Calu3 (cell line): ENCODE measurements at places on chromosomes 11 and 22.

GRCh38 chr11:58945663-58946062 is 6.4 kb downstream of the GLYATL1 start:
- no peak for DNase-seq

- no peak for DNase-seq
These were observed 31.8 kb upstream of the LMO2 start for GRCh38 chr11:33923626-33924025.

DNA sequence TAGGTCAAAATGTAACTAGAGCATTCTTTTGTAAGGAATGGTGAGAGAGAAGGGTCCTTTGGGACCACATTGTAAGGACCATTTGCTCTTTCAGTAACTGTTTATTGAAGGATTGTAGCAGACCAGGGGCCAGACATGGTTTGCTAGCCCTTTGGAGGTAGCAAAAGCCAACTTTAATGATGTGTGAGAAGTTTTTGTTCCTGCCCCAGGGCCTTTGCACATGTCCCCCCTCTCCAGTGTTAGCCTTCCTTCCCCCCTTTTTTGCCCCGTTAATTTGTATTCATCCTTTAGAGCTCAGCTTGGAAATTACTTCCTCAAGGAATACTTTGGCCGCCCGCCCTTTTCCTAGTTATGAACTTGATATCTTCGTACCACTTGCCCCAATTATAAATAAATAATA is 9.0 kb downstream of the LIMK2 start:
- DNase-seq: no peak

GRCh38 chr22:30078320-30079311 is 1.6 kb upstream of the HORMAD2 start:
- peak; percentile 16 for DNase-seq

DNA sequence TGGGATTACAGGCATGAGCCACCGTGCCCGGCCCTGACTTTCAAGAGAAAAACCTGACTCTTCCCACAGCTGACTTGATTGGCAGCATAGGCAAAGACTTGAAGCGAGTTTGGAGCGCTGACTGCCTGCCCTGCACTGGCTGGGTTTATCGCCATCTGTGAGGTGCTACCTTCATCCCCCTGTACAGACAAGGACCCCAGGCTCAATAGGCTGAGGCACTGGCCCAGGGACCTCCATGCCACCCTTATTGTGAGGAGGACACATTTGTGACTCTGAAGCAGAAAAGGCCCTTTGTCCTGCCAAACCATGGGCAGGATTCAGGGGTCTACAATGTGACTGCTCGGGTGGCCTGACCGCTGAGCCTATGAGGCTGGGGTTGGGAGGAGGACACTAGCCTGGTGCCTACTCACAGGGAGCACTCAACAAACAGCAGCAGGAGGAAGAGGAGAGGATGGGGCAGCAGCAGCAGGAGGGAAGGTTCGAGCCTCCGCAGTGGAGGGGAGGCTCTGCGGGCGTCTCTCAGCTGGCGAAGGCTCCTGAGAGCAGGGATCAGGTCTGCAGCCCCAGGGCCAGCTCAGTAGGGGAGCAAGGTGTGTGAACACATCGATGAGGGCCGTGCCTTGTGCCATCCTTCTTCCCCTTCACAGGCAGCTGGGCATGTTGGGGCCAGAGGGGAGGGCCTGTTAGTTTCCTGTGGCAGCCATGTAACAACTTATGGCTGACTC is 72.9 kb upstream of the WNT7B start:
- DNase-seq: no peak

DNA sequence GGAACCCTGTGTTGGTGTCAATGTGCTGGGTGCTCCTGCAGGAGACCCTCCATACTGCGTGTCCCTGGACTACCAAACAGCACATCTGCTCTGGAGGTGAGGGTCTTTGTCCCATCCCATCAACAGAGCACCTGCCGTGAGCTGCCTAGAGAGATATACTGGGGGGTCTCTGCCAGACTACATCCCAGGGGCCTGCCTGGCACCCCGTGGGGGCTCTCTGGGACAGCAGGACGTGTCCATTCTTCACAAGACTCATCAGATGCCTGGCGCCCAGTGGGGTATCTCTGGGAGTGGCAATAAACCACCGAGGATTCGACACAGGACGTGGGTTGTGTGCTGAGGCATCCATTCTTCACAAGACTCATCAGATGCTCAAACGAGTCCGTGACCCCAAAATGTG is 42.7 kb downstream of the SHANK2 start:
- DNase-seq: no peak

DNA sequence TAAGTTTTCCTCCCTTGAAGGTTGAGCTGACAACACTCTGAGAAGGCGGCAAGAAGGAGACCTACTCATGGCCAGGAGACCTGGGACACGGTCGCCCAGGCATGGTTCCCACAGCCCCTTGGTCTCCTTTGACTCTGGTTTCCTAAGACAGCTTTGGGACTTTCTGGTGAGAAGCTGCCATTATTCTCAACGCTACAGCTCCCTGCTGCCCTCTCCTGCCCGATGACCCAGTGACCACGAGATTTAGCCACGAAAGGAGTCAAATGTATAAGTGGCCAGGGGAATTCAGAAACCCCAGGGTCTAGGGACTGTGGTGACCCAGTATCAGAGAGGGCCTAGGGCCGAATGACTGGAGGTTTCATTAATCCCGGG is 699 bp upstream of the SDF2L1 start:
- peak; percentile 68 for DNase-seq

DNA sequence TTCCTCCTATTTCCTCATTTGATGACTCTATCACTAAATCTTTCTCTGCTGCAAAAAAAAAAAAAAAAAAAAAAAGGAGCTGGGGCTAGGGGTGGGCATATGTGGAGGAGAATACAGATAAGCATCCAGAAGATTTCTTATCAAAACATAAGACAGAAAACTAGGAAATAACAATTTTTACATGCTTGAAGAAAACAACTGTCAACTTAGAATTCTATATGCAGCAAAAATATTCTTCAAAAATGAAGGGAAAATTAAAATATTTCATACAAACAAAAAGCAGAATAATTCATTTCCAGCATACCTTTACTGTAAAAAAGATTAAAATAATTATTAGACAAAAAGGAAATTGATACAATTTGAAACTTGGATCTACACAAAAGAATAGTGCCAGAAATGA is 38.7 kb downstream of the GDPD4 start:
- no peak for DNase-seq

DNA sequence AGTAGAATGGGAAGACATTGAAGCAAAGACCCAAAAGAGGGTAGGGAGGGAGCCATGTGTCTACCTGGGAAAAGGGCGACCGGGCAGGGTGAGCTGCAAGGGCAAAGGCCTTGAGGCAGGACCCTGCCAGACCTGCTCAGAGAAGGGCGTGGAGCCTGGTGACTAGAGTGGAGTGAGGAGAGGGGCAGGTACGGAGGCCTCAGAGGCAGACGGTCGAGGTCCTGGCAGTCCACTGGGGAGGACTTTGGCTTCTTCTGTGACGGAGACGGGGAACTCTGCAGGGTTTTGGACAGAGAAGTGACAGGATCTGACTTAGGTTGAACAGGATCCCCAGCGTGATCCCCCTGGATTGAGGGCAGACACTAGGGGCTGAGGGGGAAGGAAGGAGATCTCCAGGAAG is 12.9 kb downstream of the RIBC2 start:
- no peak for DNase-seq

DNA sequence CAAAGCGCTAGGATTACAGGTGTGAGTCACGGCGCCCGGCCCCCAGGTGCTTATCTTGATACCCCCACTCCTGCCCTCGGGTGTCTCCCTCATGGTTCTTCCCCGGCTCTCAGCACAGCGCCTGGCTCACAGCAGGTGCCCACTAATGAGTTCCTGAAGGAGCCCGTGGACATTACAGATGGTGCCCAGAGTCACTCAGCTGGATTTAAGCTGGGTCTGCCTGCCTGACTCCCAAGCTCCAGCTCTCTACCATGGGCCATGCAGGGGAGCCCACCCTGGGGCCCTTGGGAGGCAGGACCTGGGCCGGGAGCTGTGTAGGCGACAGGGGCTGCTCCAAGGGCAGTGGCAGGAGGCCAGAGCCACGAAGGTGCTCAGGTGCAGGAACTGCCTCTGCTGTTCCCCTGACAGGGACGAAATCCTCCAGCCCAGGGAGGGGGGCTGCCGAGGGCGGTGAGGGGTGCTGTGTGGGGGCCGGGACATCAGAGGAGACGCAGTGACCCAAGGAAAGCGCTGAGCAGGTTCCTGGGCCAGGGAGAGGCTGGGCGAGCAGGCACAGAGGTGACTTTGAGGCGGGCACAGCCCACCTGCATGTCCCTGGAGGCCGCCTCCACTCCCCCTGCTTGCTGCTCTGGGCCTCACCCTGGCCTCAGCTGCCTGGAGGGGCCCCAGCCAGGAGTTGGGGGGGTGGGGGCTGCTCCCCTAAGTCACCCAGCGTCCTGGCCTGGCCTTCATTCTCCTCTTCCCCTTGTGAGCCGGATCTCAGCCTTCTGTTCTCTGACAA is 14.6 kb upstream of the FLRT1 start:
- DNase-seq: no peak

DNA sequence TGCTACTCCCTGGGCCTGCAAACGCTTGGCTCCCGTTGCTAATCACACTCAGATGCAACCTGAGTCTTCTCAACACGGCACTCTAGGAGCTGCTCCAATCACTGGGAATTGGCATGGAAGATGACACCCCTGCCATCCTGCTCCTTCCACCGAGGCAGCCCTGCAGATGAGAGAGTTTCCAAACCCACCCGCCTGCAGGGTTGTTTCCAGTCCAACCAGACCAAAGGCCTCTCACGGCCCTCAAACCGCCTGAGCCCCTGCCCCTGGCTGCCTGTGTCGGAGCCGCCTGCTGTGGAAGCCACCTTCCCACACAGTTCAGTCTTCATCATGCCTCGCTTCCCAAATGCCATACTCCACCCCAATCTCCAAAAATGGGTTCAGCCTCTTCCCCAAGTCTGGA is 36.8 kb upstream of the TP53I11 start:
- no peak for DNase-seq

GRCh38 chr11:17401316-17401715 is 12.9 kb upstream of the KCNJ11 start:
- DNase-seq: no peak

- DNase-seq: no peak
These were observed 75.4 kb downstream of the MAML2 start for GRCh38 chr11:96267496-96268032.

DNA sequence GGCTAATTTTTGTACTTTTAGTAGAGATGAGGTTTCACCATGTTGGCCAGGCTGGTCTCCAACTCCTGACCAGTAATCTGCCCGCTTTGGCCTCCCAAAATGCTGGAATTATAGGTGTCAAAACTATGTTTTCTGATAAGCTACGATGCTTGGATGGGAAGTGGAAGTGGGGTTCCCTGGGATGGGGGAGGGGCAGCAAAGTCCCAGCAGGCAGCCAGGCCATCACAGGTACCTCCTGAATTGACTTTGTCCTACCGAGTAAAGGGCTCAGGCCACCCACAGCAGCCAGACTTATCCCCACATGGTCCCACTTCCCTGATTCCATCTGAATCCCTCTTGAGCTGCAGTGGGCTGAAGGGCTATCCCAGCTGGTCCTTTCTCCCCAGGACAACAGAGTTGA is 6.9 kb downstream of the FTH1 start:
- DNase-seq: no peak

- DNase-seq: no peak
These were observed 92.9 kb upstream of the KCNA4 start for GRCh38 chr11:30109774-30110173.

DNA sequence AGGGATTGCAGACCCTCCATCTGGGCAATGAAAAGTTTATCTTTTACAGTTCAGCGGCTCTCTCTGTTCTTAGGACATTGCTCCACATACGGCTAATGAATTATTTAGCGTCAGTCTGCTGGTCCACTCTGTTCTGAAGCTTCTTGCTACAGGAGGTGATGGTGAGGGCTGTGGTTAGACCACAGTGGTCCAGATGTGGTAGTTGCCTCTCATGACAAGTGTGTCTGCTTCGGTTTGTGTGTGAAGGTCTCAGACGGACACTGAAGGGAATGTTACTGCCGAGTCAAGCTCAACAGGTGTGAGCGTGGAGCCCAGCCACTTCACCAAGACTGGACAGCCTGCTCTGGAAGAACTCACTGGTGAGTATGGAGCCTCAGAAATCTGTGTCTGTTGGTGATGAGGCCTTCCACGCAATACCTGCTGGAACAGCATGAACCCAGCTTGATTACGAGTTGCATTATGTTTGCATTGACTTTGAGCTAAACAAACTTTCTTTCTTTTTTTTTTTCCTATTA is 220.8 kb downstream of the DBX1 start:
- DNase-seq: no peak

DNA sequence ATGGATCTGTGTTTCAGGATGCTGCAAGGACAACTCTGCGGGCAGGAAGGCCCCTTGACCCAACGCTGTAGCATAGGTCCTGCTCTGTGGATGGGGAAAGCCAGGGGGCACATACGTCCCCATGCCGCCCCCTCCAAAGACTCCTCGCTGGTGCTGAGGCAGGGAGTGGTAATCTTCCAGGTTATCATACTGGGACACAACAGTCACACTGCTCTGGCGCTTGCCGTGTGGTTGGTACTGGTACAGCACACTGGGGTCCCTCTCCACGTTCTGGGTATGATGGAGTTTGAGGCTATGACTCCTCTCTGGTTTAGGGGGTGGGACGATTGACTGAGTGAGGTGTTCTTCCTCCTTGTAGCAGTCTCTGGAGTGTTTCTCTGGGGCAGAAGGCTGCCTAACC is 26.2 kb upstream of the TP53AIP1 start:
- DNase-seq: no peak

GRCh38 chr11:66882561-66883015 is 25.7 kb downstream of the LRFN4 start:
- no peak for DNase-seq

- no peak for DNase-seq
These were observed 109.1 kb downstream of the TRPC6 start for GRCh38 chr11:101474666-101475065.

DNA sequence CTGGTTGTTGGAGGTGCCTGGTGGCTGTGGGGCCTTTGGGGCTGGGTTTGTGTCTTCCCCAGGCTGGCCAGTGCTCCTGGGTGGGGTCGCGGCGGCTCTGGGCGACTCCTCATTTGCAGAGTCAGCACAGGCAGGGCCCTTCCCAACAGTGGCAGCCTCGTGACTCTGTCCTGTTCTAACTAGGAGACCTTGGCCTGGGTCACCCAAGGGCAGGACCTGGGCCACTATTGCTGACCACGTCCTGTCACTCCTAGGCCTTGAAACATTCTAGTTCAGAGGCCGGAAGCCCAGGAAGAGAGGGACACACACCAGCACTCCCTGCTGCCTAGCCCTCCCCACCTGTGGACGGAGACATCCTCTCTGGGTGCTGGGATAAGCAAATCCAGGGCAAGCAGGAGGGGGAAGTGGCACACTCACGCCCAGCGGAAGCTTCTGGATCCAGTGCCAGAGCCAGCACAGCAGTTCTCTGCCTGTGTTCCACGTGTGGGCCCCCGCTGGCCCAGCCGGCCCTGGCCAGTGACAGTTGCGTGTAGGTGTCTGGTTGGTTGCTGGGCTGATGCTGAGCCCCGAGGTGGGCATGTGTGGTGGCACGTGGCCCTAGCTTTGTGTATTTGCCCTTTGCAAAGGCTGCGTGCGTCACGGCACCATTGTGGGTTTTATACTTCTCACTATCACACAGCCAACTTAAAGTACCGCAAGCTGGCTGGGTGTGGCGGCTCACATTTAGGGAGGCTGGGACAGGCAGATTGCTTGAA is 4.3 kb upstream of the CHID1 start:
- no peak for DNase-seq

GRCh38 chr11:111189466-111189865 is 56.1 kb upstream of the POU2AF2 start:
- DNase-seq: no peak
